DMS79 (cell line): ENCODE measurements at places on chromosomes 11 and 22.

GRCh38 chr11:110338684-110339083 lies 42.3 kb upstream of the RDX start:
- DNase-seq: no peak

DNA sequence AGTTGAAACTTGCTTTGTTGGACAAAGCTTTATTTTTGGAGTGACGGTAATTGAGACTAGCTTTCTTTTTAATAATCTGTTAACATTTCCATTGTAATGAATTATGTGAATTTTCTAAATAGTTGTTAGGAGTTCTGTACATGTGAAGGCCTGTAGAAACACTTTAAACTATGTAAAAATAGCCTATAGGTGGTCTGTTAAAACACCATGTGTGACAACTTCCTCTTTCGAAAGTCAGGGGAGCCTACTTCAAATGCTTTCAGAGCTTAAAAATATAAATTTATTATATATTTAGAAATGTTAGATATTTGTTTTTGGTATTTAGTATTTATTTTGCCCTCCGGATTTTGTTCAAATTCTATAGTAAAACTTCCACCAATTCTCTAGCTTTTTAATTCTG lies 28.7 kb downstream of the DDIAS start:
- DNase-seq: no peak

DNA sequence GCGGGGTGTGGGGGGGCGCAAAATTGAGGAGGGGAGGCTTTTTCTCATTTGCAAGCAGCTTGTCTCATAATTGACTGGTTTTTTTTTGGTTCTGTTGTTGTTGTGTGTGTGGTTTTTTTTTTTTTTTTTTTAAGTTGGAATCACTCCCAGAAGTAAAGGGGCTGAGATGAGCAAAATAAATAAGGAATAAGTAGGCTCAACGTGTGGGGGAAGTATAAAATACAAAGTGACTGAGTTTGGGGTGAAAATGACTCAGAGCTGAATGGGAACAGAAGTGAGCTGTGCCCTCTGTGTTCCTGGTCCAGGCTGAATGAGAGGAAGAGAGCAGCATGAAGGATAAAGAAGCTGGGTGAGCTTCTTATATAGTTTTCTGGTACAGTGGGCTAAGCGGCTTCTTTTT lies 90.0 kb downstream of the GRIK4 start:
- peak; percentile 39 for DNase-seq

DNA sequence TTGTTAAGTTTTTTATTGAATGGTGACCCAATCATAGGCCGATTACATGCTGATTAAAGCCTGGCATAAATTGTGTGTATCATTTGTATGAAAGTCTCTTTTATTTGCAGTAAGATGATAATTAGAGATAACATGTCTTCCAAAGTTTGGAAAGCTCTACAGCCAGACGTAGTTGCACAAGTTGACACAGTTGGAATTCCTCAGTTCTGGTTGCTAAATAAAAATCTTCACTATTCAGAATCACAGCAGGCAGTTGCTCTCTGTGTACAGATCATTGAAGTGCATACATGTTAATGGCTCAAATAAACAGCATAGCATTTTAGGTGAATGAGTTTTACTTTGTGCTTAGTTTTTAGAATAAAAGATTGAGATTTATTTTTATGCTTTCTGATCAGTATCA lies 69.5 kb downstream of the ARHGAP42 start:
- DNase-seq: no peak

DNA sequence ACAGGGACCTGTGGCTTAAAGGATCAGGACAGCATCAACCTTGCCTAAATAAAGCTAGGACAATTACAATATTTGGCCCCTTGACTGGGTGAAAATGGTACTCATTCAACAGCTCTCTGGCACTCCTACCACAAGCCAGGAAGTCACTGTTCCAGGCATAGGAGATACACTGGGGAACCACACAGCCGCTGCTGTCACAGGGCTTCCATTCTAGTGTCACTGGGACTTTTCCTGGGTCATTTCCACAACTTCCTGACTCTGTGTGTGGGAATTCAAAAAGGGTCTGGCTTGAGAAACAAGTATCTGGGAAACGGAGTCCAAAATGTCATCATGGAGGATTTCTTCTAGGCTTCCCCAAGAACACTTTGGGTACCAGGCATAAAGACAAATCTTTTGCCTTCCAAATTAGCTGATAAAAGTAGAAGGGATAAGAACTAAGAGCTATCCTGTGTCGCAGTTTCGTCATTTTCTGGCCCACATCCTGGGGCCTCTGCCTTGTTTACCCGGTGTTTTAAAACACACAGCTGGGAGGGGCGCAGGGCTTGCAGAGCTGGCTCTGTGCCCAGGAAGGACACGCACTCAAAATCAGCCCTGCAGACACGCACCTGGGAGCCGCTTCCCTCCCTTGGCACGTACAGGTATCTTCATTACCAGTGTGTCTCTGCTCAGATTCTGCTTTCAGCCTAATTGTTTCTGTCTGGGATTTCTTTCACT lies 38.0 kb downstream of the TMEM45B start:
- DNase-seq: peak; percentile 97

GRCh38 chr11:57260937-57261783 lies 24.1 kb upstream of the APLNR start:
- DNase-seq: no peak

DNA sequence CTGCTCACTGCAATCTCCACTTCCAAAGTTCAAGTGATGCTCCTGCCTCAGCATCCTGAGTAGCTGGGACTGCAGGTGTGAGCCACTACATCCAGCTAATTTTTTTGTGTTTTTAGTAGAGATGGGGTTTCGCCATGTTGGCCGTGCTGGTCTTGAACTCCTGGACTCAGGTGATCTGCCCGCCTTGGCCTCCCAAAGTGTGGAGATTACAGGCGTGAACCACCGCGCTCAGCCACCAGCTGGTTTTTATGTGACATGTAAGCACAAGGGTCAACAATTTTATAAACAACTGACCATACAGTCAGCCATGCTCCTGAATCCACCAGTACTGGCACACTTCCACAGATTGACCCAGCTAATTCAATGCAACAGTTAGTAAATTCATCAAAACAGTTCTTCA lies 526.3 kb upstream of the LRRC4C start:
- DNase-seq: no peak

- DNase-seq: no peak
These were observed 15.8 kb downstream of the THAP12 start for GRCh38 chr11:76365038-76365679.

DNA sequence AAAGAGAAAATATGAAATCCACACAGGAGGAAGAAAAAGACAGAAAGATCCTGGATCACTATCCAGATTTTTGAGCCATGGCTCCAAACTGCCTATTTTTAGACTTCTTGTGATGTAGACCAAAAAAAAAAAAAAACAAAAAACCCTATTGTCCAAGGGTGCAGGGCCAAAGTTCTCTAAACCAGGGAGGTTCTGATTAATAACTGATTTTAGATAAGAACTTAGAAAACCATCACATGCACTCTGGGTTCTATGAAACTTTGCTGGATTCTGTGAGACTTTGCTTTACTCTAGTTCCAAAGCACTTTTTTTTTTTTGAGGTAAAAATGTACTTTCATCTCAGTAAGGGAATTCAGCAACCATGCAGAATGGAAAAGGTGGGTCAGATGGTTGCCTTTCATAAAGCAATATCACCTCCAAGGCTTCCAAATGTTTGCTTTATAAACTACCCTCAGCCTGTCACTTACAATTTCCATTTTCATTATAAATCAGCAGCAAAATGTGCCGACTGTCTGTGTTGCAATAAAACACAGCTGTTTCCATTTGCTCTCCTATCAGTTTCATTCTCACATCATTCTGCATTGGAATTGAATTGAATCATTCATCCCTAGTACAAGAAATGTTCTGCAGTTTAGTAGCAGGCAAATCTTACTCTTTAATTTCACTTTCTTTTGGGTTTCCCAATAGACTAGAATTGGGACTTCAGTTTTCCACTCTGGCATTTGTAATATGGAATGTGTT lies 1584.3 kb upstream of the RAG2 start:
- no peak for DNase-seq

- no peak for DNase-seq
These were observed 105.5 kb downstream of the MICAL3 start for GRCh38 chr22:17918840-17919239.

DNA sequence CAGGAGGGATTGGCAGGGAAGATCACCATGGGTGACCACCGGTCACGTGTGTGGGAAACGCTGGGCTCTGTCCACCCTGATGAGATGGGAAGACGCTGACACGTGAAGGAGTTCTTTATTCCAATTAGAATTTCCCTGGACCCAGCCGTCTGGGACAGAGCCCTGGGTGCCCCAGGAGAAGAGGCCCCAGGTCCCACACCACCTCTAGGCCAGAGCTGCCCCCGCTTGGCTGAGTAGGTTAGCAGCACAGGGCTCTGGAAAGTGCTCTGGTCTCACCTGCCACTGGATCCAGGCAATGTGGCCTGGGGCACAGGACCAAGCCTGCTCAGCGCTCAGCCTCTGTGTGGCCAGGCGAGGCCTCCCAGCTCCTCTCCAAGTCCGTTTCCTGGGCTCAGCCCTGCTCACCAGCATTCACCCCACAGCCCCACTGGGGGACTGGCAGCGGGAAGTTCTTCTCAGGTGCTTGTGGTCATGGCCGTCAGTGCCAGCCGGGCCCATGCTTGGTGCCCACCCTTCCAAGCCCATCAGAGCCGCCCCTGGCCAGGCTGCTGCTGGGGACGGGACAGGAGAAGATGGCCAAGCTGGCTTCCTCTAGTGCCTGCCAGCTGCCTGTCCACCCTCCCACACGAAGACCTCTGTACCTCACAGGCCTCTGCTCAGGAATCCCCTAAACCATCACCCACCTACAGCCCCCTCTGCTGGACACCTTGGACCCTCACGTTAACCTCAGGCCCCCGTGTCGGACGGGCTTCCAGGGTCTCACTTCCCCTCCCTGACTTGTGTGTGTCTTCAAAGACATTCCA lies 62.5 kb upstream of the FGF3 start:
- DNase-seq: no peak

GRCh38 chr11:77024745-77025144 lies 9.5 kb upstream of the B3GNT6 start:
- DNase-seq: no peak

DNA sequence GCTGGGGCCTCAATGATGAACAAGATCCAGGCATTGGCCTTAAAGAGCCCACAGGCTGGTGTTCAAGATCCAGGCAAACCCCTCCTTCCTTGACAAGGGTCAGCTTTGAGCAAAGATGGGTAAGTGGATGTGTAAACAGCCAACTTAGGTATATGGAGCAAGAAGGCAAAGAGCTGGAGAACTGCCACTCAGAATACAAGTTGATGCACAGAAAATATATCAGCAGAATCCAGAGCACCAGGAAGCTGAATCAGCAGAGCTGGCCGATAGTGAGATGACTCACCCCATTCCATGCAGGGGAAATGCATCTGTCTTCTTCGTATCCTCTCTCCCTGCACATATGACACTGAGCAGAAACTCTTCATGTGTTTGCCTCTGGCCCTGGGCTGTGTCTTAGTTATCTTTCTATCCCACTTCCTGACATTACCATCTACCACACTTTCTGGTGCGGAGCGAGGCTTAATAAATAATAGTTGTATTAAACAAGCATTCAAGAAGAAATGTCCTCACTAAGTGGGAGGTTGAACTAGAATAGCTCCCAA lies 57.8 kb downstream of the ENDOD1 start:
- peak; percentile 17 for DNase-seq

DNA sequence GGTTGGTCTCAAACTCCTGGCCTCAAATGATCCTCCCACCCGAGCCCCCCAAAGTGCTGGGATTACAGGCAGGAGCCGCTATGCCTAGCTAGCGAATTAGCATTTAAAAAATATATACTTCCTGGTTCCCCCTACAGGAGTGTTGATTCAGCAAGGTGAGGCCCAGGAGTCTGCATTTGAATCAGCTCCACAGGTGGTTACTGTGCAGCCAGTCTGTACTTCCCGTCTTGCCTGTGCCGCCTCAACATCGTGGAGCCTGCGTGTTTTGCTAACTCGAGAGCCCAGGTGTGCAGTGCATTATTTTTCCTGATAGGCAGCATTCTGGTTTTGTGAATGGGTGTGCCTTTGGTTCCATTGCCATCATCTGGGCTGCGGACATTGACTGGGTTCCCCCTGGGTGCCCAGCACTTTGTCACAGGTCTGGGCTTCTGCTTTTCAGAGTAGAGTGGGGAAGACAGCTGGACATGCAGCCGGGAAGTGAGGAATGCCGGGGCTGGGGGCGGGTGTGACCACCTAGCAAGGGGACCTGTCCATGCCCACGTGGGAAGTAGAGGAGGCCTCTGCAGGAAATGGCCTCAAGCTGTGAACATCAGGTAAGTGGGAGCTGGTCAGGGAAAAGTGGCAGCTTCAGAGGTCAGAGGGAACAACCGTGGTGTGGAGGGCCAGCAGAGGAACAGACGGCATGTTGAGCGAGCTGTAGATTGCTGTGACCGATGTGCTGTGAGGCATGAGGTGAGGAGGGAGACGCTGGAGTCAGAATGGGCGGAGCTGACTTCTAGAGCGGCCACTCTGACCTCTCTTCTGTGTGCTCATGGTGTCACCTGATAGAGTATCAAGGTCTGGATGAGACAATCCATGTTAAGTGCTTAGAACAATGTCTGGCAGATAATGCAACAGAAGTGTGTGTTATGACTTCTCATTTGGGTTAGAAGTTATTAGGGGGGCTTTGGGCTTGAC lies 42.2 kb downstream of the PPFIA1 start:
- no peak for DNase-seq

DNA sequence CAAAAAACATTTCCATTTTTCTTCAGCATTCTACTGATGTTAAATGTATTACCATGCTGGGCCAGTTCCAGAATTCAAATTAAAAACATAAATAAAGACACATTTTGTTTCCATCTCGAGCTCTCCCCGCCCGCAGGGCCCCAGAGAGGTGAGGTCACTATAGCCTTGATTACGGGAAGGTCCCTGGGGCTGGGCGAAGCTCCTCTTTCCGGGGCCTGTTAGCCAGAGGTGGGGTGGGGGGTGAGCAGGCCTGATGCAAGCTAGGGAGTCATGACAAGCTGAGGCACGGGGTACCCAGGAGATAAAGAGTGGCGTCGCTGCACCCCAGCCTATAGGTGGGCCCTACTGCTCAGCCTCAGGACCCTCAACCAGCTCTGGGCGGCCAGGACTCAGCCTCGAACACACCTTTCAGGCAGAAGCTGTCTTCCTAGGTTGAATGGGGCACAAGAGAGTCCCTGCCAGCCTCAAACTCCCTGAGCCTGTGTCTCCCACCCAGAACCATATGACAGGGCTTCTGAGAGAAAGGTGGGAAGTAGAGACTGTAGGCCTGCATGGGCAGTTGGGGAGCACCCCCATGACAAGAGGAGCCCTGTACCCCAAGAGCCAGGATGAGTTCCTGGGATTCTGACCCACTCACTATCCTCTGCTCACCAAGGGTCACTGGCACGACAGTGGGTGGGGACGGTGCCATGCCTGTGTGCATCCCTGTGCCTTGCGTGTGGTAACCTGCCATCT lies 34.8 kb downstream of the KCNQ1OT1 start:
- no peak for DNase-seq

- no peak for DNase-seq
These were observed 984.6 kb downstream of the DLG2 start for GRCh38 chr11:84642500-84642899.
